ENCODE measurements at places on chromosomes 6 and 20.

- peak; percentile 39 for DNase-seq
Measured at GRCh38 chr6:78909391-78909790, 42.0 kb downstream of the IRAK1BP1 start.

DNA sequence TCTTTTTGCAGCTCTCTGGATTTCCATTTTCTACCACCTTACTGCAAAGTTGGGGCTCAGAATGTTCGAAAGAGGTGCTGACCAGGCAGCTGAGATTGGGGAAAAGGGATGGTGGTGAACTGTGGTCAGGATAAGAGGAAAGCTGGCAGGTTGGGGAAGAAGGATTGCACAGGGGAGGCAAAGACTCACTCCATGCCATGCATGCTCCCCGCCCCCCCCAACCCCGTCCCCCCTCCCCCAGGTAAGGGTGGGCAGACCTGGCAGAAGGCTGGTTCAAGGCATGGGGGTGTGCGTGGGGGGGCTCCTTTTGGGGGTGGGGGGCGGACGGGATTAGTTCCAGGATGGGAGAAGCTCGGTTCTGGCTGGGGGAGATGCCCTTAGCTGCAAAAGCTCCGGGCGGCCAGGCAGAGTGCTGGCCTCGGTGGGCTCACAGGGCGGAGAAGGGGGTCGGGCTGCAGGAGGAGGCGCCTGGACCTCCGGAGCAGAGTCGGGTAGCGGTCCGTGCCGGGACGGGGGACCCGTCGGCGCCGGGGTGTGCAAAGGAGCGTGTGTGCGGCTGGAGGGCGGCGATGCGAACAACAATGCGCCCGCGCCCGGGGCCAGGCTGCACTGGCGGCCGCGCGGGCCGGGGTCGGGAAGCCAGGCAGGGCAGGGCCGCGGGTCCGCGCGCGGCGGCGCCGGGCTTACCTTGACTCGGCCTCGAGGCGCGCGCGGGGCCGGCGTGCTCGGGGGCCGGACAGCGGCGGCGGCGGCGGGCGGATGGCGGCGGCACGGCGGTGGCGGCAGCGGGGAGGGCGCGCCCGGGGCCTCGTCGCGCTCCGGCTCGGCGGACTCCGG lies 880 bp downstream of the ADNP start:
- no peak for DNase-seq

DNA sequence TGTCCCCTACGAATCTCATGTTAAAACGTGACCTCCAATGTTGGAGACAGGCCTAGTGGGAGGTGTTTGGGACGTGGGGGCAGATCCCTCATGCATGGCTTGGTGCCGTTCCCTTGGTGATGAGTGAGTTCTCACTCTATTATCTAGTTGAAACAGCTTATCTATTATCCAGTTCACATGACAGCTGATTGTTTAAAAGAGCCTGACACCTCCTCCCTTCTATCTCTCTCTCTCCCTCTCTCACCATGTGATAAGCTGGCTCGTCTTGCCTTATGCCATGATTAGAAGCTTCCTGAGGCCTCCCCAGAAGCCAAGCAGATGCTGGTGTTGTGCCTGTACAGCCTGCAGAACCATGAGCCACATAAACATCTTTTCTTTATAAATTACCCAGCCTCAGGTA lies 32.9 kb upstream of the RIPK1 start:
- DNase-seq = no peak

DNA sequence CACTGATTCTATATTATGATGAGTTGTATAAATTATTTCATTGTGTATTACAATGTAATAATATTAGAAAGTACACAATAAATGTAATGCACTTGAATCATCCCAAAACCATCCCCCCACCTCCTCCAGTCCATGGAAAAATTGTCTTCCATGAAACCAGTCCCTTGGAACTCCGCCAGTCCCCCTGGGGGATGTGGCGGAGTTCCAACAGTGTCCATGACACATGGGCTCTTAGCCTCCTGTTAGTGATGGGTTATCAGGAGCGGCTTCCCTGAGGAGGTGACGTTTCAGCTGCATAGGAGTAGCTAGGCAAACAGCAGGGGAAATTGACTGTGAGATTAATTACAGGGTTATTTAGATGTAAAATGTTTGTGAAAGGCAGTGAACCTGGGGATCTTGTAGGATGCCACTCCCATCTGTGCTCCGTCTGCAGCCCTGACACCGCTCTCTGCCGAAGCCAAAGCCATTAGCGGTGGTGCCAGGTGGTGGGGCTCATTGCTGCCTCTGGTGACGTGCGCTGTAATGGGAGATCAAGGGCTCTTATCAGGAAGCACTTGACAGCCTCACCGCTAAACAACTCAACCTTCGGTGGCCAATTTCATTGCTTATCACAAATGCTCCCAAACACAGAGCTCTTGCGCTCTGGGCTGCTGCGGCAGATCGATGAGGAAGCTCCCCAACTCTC lies 81.6 kb upstream of the MC3R start:
- no peak for DNase-seq

- peak; percentile 72 for DNase-seq
Measured at GRCh38 chr6:52741872-52742271, 21.4 kb downstream of the GSTA2 start.

DNA sequence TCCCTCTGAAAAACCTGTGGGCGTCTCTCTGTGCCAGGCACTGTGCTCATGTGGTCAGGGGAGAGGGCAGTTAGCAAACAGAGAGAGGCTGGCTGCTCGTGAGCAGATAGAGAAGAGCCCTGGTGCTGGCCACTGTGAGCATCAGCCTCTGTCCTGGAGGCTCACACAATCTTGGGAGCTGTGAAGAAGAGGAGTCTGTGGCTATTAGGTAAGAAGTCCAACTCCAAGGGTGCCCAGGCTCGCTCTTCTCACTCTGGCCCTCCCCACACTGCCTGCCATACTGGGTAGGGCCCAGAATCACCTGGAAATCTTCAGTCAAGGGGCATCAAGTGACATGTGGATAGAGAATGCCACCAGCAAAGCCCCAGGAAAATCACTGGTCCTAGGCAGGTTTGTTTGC lies 14.1 kb downstream of the SCML4 start:
- no peak for DNase-seq

DNA sequence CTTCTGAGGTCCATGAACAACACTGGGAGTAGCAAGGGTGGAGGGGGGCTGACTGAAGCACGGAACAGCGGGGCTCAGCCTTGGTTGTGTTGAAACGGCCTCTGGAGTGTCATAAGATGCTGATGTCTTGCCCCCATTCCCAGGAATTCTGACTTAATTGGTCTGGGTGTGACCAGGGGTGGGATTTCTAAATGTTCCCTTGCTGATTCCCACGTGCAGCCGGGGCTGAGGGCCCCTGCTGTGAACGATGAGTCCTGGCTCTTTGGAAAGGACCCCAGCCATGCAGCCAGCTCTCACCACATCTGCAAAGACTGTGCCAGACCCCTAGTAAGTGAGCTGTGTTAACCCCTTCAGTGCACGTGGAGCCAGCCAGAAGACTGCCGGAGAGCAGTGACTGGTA lies 28.6 kb upstream of the FAM50B start:
- DNase-seq = no peak

GRCh38 chr6:8175046-8175777 lies 72.9 kb upstream of the EEF1E1 start:
- DNase-seq = no peak

- no peak for DNase-seq
Measured at GRCh38 chr6:20364327-20364726, 37.4 kb upstream of the E2F3 start.

DNA sequence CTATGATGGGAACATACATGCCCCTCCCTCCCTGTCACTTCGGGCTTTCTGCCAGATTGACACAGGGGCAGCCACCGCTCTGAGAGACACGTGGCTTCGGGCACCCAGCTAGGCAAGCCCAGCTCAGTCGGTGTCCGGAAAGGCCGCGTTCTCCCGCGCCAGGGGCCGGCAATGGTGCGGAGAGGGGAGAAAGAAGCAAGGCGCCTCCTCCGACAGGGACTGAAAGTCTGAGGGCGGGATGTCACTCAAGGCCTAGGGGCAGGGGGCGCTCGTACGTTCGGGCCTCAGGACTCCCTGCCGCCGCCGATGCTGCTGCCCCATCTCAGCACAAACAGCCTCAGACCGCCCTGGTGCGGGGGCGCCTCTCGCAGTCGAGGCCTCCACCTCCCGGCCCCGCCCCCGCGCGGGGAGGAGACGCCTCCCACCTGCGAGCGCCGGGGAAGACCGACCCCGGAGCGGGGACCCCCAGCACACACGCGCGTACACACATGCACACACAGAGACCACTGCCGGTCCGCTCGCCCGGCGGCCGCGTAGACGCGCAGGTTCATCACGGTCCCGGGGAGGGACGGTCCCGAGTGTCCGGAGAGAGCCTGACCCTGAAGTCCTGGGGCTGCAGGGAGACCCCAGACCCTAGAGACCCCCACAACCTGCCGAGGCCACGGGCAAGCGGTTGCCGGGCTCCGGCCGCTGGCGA lies 1.9 kb downstream of the GRM4 start:
- peak; percentile 25 for DNase-seq

DNA sequence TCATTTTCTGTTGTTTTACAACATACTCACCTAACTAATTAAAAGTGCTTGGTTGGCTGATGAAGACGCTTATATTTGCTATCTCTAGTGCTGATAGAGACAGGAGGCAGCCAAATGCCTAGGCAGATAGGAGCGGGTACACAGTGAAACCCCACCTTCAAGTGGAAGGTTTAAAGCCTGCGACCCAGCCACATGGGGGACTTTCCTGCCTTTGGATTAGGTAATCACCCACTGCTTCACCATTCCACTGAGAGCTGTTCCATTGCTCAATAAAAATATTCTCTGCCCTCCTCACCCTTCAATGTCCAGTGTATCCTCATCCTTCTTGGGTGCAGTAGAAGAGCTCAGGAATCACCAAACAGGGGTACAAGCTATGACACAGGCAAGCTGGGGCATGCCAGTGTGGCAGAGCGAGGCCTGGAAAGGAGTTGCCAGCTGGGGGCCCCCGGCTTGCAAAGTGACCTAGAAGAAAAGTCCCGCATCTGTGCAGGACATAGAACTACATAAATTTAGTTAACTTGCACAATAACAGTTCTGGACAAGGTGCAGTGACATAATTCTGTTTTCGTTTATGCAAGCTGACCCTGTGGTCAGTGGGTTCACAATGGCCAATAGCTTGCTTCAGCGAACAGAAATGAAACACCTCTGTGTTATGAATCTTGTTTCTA lies 112.0 kb upstream of the MLIP start:
- no peak for DNase-seq

DNA sequence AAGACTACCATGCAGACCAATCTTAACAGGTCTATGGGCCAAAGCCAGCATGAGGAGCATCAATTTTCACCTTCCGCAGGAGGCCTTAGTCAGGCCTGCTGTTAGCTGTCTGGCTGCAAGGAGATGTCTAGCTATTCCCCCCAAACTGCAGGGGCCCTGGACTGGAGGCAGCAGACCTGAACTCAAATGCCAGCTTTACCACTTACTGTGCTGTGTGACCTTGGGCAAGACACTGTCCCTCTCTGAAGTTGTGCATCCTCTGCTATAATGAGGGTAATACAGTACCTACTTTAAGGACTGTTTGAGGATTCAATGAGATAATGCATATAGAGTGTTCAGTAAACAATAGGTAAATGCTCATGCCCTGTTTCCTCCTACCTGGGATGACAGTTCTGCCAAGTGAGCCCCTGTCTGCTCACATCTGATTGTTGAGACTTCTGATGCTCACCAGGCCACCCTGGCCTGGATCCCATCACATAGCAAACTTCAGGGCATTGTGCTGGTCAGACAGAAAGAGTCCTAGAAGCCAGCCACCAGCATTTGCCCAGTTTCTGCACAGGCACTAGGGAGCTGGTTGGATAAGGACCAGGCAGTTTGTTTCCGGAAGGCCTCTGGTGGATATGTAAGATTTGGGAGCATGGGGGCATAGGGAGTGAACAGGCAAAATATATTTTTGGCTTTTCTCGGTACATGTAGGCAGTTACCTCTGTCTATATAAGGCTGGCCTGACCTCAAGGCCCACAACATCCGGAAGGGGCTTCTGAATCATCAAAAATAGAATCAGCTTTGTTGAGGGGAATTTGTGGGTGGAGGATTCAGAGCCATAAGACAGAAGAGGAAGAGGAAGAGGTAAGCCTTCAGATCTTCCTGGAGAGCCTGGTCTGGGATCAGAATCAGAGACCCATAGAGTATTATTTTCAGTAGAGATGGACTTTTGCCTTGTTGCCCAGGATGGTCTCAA lies 2.3 kb upstream of the OCSTAMP start:
- DNase-seq = no peak

GRCh38 chr20:25374842-25375241 lies 15.8 kb downstream of the ABHD12 start:
- no peak for DNase-seq

GRCh38 chr6:128513878-128514277 lies 6.5 kb downstream of the PTPRK start:
- DNase-seq = no peak

DNA sequence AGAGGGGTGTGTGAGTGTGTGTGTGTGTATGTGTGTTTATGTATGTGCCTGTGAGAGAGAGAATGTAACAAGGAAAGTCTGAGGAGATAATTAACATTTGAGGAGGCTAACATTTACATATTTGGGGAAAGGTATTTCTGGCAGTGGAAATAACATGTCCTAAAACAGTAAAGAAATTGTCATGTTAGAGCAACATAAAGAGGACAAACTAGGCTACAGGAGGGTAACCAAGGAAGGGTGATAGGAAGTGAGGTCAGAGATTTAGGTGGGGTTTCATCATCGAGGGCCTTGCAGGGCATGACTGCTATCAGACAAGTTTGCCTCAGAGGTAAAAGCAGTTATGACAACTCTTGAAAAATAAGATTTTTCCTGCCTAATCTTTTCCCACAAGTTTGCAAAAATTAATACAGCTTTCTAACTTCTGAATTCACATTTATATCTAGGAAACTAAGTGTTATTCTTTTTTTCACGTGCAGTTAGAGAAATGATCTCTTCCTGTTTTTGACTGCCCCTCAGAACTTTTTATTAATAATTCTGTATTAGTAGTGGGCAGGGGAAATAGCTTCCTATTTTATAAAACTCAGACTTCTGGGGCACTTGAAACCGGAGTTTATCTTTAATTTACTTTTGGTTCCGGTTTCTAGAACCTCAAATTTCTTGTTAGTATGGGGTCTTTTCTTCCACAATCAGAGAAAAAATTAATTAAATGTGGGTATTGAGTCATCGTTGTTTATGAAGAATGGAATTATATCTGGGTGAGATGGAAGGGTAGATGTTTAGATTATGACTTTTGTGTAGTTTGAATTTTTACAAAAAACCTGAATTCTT lies 30.5 kb upstream of the RHAG start:
- DNase-seq = no peak
